ENCODE measurements at places on chromosomes 7 and 10.

- no peak for DNase-seq
These were observed 412.9 kb upstream of the NFE2L3 start for GRCh38 chr7:25739143-25739542.

GRCh38 chr10:106078895-106079576 is 1085.5 kb downstream of the SORCS1 start:
- DNase-seq: no peak

DNA sequence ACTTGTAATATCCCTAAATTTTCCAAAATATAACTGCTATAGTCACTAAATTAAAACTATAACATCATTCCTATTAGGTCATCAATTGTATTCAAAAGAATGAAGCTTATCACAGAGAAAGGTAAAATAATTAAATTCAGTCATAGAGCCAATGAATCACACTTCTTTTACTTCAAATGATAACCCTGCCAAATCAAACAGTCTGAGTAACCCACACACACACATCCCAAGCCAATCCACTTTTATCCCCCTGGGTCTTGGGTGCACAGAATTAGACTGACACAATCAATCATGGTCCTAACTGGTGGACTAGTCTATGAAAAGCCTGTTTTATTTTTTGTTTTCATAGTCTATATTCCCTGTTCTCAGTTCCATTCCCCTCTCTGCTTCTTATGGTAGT is 25.6 kb downstream of the CTNNA3 start:
- DNase-seq: no peak

- DNase-seq: no peak
These were observed 28.2 kb upstream of the ANK3 start for GRCh38 chr10:60417901-60418300.

DNA sequence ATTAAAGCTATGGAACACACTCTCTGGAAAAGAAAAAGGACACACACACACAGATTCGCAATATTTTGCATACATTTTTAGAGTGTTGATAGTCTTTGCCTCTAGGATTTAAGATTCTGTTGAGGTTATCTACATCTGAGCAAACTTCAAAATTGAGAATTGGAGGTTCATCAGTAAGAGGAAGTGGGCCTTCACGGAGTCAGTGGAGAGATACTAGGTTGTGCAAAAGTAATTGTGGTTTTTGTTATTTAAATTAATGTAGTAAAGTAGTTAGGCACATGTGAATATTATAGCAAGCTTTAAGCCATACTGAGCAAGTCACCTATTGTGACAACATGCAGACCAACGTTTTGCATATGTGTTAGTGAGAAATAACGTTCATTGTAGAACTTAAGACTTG is 19.8 kb upstream of the NXPH1 start:
- no peak for DNase-seq

DNA sequence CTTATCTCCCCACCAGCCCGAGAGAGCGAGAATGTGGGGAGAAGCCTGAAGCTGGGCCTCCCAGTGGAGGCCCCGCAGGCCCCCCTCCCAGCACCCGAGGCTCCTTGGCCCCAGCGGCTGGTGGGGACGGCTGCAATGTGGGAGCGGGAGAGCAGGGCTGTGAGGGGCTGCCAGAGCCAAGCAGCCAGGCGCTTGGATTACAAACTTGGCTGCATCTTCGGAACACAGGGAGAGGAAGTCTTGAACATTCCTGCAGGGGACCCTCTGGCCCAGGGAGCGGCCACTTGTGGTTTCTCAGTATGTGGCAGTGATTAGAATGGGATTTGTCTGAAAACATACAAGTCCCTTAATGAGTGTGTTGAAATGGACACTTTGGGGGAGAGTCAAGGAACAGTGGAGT is 23.2 kb downstream of the ELN start:
- no peak for DNase-seq

DNA sequence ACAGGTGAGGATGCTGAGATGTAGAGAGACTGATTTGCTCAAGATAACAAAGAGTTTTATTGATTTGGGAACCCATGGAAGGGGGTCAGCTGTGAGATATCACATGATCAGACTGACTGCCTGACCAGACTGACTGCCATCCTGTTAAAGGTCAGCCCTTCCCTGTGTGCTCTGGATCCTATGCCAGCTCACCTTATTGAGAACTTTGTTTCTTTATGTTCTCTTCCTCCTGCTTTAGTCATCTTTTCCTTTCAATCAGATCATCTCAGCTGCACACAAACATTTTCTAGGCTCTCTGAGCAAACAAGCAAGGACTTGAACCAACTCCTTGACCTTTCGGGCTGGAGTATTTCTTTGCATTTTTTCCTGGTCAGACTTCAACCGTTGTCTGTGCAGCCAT is 50.0 kb upstream of the MTPN start:
- DNase-seq: no peak

DNA sequence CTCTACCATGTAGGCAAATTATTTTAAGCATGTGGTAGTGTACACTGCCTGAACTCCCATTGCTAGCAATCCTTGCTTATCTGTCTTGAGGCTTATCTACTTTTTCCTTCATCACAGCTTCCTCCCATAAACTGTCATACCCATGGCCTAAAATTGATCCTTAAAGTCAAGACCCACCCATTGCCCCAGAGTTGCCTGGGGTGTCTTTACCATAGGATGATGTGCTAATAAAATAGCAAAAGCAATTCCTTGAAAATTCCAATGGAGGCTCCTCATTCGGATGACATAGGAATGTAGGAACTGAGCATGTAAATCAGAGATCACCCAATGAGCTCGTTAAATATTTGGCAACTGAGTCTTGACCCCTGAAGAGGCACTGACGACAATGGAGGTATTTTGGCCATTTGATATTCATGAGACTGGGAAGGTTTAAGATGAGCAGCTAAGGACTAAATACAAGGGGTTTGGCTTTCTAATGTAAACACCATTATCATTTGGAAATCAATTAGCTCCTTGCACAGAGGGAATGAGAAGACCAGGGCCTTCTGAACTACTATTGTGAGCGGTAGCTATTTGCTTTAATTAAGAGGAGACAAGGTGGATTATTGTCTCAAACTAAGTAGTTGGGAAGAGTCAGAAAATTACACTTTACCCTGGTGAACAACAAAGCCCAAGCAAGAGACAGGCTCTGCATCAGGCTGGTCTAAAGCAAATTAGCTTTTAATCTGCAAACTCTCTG is 234.9 kb downstream of the GATA3 start:
- DNase-seq: no peak

GRCh38 chr10:91805110-91805838 is 7.0 kb downstream of the TNKS2 start:
- DNase-seq: no peak

DNA sequence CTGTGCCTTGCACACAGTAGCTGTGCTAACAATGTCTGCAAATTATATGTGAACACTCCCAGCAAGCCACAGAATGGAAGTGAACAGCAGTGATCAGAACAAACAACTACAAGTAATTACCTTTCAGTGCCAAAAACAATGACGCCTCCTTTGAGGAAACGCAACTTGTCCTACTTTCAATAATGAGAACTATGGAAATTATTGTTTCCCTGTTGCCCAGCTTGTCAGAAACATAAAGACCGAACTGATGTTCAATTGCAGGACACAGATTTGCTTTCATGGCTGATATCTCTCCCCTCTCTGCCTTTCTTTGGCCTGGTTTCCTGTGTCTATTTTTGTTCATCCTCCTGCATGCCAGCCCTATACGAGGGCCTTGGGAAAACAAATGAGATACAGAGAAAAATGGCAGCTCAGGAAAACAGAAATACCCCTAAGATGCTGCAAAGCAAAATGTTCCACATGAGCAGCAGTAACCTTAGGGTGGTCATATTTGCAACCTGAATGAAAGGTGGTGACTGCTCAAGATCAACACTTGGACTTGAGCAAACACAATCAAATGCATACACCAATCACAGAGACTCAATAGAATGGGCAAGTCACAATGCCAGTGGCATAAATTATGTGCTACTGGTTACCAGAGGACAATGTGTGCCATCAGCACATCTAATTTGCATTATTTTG is 26.8 kb downstream of the COBL start:
- DNase-seq: no peak

GRCh38 chr7:23915236-23915635 is 205.2 kb downstream of the STK31 start:
- no peak for DNase-seq

- no peak for DNase-seq
These were observed 124.7 kb downstream of the WDR37 start for GRCh38 chr10:1180836-1181235.

DNA sequence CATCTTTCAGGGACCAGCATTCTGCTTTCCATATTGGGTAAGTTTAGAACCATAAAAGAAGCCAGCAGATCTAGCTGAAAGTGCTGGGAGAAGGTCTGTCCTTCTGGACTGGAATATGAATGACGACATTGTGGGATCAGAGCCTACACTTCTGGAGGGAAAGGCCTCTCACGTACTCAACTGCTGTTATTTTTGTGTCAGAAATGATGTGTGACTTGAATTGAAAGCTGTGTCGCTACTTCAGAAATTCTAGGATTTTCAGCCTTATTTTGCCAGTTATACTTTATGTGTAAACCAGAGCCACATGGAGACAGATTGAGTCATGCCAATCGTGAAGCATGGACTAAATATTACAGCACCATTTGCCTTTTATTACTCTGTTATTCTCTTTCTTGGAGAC is 231.0 kb downstream of the KIAA1217 start:
- no peak for DNase-seq

GRCh38 chr10:79402625-79402946 is 42.8 kb downstream of the ZCCHC24 start:
- no peak for DNase-seq

DNA sequence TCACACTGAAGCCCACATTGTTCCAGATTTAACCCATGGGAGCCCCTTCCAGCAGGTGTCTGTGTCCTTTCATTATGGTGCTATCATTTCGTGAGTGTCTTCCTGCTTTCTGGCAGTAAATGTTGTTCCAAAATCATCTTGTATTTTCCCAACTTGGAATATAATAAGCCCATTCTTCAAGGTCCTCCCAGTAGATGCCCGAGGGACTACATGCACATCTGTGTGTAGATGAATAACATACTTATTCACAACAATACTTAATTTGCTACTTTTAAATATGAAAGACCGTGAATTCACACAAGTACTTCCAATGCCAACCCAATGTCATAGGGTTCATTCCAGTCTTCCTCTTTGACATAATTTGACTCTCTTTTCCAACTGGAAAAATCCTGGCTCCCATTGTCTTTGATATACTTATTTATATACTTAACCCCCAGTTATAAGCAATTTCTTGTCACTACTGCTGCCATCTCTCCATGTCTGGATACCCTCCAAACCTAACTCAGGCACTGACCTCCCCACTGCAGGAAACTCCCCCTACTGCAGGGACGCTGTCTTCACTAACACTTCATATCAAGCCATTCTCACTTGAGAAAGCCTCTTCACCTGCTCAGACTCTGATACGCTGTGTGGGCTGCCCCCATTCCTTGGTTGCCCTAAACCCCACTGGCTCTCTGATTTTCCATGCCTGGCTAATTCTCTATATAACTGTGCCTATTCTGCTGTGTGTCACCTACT is 1119.2 kb downstream of the CNTNAP2 start:
- DNase-seq: no peak

DNA sequence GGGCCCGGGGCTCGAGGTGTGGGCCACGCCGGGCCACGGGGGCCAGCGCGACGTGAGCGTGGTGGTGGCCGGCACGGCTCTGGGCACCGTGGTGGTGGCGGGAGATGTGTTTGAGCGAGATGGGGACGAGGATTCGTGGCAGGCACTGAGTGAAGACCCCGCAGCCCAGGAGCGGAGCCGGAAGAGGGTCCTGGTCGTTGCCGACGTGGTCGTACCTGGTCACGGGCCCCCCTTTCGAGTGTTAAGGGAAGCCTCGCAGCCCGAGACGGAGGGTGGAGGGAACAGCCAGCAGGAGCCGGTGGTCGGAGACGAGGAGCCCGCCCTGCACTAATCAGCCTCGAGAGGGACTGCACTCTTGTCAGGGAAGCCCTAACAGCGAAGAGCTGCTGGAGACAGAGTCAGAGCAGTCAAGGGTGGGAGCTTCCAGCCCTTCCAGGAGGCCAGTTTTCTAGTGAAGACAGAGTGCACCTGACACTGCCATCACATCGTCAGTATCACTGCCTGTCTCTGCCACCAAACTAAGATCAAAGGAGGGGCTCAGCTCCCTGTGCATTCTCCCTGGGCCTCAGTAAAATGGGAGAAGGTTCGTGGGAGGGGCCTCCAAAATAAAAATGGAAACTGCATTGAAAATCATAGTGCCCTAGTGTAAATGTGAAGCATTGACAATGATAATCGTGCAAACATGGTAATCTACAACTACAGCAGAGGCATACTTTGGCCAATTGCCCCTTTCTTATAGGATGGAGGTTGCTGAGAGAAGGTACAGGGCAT is 1.3 kb downstream of the MBLAC1 start:
- DNase-seq: no peak

GRCh38 chr10:52172581-52172980 is 141.5 kb upstream of the DKK1 start:
- peak; percentile 10 for DNase-seq

GRCh38 chr10:6348096-6348874 is 145.6 kb downstream of the PFKFB3 start:
- no peak for DNase-seq

DNA sequence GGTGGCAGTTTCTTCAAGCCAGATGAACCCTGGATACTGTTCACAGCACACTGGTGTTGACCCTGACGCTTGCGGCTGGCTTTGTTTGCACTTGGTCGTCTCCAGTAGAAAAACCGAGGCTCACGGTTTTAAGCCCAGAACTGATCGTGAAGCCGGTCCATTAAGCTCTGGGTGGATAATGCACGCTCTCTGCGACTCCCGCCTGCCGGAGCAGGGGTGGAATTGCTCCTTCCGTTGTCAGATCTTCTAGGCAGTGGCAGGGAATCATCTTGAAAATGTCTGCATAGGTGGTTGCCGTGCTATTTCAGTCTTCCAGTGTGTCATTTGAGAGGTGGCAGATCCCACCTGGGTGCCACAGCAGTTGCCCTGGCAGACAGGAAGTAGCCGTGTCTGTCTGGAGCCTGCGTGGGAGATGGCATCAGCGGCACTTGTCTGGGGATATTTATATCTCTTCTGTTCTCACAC is 35.9 kb upstream of the AP5Z1 start:
- DNase-seq: no peak

- no peak for DNase-seq
These were observed 121.3 kb downstream of the PPP1R9A start for GRCh38 chr7:95028683-95029082.

DNA sequence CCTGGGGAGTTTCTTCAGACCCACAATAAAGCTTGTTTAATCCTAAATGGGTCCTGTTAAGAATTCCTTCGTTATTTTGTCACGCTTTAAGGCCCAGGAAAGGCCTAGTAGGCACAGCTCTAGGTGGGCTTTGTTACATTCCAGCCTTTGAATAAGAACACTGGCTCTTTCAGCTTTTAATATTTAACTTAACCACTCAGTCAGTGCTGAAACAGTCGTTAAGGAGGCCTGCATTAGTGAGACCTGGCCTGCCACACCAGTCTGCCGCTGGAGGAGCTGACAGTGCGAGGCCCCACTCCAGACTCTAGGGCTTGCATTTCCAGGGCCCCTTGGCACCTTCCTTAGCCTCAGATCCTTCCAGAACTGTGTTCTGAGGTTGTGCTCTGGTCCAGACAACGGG is 351.4 kb downstream of the GLRX3 start:
- DNase-seq: no peak

All from HCEC 1CT (cell line).